Fibroblast of skin of left quadriceps (primary cell): ENCODE measurements at places on chromosomes 3 and 15.

DNA sequence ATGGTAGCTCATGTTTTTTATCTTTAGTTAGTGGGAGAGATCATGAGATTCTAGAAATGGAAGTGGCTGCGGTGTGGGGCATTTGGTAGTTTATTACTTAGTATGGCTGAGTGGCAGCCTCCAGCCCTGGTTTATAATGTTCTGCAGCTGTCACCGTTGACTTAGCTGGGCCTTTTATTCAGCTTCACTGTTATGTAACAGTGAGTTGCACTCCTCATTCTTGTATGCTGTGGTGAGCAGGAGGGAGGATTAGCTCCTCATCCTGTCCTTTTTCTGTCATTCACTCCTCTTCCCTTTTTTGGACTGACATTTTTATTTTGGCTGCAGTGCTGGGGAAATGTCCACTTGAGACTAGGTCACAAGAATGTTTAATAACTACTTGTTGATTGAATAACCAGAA lies 29.5 kb downstream of the RAD54L2 start:
- DNase-seq = no peak

DNA sequence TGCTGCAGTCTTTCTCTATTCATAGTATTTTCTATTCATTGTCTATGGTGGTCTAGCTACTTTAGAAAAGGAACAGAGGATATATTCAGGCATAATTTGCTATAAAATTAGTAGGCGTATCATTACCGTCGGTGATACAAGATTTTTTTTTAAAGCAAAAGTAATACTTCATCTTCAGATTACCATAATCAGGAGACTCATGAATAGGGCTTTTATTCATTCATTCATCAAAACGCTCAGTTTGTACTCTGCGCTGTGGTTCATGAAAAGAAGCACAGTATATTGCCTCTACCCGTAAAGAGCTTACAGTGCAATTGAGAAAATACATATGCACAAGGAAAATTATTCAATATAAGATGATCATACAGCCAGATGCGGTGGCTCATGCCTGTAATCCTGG lies 136.7 kb upstream of the CHRM5 start:
- DNase-seq = no peak

GRCh38 chr3:137948400-137949072 lies 61.4 kb upstream of the CLDN18 start:
- DNase-seq = no peak

GRCh38 chr3:18372786-18373405 lies 52.2 kb downstream of the SATB1 start:
- DNase-seq = no peak

GRCh38 chr3:193148688-193149473 lies 92.1 kb upstream of the PLAAT1 start:
- DNase-seq = no peak

DNA sequence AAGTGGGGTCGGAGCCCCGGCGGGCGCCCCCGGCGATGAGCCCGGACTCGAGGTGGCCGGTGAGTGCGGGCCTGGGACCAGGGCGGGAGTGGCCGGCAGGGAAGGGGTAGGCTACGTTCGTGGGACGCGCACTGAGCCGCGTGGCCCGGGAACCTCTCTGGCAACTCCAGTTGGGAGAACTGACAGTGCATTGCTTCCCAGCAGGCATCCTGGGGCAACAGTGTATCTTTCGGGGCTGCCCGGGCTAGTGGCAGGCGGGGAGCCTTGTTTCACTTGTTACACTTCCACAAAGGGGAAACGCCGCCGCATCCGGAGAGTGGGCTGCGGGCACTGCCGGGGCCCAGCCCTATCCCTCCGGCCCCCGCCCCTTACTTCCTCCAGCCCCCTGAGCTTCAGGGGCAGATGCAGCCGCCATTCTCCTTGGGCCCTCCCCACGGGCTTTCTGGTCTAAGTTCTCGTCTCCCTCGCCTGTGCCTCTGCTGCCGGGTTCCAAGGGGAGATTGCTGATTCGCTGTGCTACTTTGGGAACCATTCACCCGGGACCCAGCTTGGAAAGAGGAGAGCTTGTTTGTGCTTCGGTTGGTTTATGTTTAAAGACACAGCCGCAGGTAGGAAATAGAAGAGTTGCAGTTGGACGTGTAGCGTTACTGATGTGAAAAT lies 675 bp downstream of the BRPF1 start:
- no peak for DNase-seq

DNA sequence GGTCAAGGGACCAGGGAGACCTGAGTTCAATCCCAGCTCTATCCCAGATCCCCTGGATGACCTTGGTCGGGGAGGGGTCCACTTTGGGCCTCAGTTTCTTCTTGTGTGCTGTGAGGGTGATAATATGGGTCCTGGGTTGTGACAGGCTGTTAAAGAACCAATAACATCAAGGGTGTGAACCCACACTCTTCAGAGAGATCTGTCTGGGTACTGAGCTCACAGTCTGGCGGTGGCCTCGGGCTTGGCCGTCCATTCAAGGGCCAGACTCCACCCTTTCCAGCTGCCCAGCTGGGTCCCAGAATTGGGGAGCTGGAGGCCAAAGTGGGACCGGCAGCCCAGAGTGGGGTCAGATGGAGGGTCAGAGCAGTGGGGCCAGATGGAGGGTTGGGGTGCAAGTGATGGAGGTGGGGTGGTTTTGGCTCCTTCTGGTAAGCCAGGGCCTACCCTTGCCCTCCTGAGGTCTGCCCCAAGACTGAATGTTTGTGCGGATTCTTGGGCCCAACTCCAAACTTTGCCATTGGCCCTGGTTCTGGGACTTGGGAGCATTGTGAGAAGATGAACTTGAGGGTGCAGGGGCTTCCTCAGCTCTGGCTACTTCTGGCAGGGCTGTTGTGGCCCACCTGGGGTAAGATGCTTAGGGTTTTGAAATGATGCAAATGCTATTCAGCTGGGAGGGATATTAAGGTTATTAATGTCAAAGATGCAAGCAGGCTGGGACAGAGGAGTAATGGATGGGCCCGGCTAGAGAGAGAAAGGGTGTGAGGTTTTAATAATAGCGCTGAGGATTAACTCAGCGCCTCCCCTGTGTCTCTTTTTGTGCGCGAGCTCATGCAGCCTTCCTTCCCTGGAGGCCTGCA lies 1.5 kb downstream of the CORO2B start:
- no peak for DNase-seq

GRCh38 chr3:171776411-171776810 lies 33.9 kb downstream of the PLD1 start:
- DNase-seq = no peak

- DNase-seq = no peak
Observed at GRCh38 chr3:169152319-169152718, 511.2 kb downstream of the MECOM start.

DNA sequence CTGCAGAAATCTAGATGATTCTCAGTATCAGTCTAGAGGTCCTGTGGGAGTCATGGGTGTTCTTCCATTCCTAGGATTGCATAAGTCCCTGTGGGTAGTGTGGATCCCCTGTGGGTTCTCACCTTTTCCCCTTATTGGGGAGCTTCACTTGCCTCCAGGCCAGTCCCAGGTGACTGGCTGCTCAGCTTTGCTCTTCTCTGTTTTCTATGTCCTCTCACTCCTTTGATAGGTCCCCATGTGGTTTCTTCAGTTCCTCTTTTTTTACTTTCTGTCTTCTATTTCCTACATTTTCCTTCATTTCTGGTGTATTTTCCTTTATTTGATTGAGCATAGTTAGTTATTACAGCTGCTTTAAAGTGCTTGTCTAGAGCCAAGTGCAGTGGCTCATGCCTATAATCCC lies 10.9 kb downstream of the TEX55 start:
- no peak for DNase-seq

- DNase-seq = no peak
Observed at GRCh38 chr15:69071260-69071659, 56.8 kb downstream of the NOX5 start.

- DNase-seq = no peak
Observed at GRCh38 chr15:55253580-55253979, 36.0 kb downstream of the RAB27A start.

DNA sequence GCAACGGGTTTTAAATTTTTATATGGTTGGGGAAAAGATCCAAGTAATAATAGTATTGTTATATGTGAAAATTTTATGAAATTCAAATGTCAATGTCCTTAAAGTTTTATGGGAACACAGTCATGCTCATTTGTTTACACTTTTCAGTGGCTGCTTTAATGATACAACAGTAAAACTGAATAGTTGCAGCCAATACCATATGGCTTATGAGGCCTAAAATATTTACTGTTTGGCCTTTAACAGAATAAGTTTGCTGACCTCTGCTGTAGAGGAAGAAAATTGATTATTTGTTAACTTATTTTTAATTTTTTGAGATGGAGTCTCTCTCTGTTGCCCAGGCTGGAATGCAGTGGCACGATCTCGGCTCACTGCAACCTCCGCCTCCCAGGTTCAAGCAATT lies 44.7 kb downstream of the USP50 start:
- no peak for DNase-seq

GRCh38 chr3:132555306-132556035 lies 41.6 kb upstream of the ACKR4 start:
- DNase-seq = no peak

DNA sequence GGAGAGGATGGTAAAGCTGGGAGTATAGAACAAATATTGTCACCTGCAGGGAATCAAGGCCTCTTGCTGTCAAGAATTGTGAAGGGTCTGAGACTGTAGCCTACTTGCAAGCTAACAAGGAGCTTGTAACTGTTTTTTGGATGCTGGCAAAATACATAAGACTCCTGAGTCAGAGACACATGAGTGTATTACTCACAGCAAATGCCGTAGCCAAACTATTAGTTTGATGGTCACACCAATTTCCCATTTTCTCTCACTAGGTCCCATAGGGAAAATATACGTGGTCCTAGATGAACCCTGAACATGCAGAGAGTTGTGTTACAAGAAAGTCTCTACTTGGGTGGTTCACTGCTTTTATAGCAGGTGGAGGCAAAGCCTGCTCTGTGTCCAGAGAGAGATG lies 44.7 kb upstream of the LIPC start:
- DNase-seq = no peak

- DNase-seq = no peak
Observed at GRCh38 chr3:37297459-37297858, 123.1 kb upstream of the LRRFIP2 start.

- DNase-seq = peak; percentile 86
Observed at GRCh38 chr15:40091861-40092255, 16.8 kb downstream of the BMF start.

DNA sequence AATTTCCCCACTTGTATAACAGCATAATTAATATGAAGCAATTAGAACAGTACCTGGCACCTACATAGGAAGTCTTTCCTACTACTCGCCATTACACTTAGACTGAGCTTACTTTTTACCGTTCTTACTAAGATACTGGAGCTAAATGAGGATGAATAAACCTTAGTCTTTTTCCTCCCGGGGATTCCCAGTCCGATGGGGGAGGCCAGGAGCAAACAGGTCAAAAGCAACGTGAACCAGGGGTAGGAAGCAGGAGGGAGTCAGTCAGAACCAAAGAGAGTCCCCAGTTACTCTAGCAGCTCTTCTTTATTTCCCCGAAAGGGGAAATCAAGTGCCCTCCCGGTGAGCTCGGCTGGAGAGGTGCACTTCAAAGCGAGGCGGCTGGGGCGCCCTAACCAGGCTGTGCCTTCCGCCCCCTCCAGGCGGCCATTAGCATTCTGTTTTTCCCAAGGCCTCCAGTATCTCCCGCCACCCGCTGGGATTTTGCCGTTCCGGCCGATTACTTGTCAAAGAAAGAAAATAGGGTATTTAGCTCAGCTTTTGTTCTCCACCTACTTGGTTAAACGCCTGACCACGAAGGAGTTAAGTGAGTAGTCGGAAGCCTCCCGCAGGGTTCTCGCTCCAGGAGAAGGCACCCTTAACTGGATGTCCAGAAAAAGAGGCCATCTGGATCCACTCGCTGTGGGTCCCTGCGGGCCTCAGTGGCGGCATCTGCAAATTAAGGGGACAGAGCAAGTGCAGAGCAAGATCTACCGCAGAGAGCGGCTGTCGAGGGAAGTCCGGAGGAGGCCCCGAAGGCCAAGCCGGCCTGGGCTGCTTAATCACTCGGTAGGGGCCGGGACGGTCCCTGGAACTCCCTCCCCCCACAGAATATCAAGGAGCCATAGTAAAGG lies 6.3 kb upstream of the EOMES start:
- DNase-seq = no peak

DNA sequence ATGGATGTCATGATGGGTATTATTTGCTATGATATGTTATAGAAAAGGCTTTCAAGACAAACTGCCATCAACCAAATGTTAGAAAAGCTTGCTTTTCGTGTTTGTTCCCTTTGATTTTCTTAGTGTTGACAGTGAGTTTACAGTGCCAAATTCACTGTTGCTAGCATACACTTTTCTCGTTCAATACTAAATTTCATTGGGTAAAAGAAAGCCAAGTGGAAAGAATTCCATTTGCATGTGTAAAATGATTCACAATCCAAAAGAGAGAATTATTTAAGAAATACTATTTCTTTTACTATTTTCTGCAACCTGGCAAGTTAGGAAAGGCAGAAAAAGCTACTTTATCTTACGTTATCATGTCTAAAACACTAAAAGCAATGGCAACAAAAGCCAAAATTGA lies 301.4 kb downstream of the OTOL1 start:
- no peak for DNase-seq

GRCh38 chr15:60396958-60397771 lies 621 bp downstream of the ANXA2 start:
- no peak for DNase-seq

GRCh38 chr15:48871542-48871941 lies 6.4 kb upstream of the EID1 start:
- no peak for DNase-seq

GRCh38 chr3:75136100-75136897 lies 521.8 kb upstream of the CNTN3 start:
- DNase-seq = no peak

GRCh38 chr3:49399461-49399860 lies 12.3 kb downstream of the RHOA start:
- DNase-seq = no peak

DNA sequence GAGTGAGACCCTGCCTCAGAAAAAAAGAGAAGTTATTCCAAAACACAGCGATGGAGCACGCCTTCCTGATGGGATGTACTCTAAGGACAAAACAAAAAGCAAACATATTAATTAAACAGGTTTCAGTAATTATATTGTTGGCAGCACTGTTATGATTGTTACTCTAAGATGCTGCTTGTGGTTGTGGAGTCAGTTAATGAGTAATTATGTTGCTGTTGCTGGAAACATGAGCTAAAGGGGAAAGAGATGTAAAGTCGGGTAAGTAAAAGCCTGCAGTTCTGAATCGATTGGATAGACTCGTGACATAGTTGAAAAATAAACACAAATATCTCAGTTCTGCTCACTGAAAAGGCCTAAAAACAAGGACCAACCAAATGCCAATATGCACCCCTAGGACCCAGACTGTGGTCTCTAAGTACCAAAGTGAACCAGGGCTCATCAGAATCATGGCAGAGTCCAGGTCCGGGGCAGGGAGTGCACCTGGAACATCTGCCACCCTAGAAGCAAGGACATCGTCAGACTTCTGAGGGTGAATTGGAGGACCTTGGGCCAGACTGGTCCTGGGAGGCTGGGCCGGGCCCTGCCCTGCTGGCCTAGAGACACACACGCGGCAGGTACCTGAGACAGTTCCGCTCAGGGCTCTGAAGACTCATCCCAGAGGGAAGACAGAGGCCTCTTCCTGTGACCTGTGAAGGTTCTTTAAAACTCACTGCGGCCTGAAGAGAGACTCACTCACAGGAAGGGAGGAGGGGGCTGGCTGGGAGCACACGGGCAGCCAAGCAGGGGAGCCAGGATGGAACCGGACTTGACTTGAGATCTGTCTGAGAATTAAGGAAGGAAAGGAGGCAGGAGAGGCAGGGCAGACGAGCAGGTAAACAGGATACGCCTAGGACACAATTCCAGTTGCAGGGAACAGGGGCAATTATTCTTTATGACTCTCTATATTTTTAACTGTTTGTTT lies 140.5 kb downstream of the LRRK1 start:
- no peak for DNase-seq
